ENCODE measurements at places on chromosomes 1 and 21. TPM values are rescaled to one million over a fixed set of nuclear protein-coding genes. Genes with fewer than 3 reads are reported as not detected.
A peak's percentile ranks its signal among the peaks of the same experiment; 100 is the strongest.

GRCh38 chr1:228465141-228465540 is 22.0 kb upstream of the RNF187 start:
- DNase-seq: no peak
- no peaks in the 10 kb centered on the region for H3K36me3 ChIP-seq
- no peak overlapping the region for H3K27ac ChIP-seq
- H3K4me1 ChIP-seq: peaks cover 8% of the 10 kb centered on the region

DNA sequence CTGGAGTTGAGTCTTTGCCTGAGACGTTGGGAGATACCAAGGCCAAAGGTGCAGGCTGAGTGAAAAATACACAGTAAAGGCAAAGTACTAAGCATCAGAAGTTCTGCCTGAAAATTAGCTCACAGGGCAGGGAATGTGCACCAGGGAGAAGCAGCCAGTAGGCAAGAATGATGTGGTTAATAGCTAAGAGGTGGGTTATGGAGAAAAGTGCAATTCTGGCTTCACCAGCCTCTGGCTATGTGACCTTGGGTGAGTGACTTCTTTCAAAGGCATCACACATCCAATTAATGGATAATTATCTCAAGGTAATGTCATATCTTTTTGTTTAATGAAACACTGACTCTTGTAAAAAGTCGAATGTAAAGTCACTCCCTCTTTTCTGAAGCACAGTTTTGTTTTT is 230.7 kb upstream of the FGGY start:
- H3K36me3 ChIP-seq: no peaks in the 10 kb centered on the region
- H3K27me3 ChIP-seq: no peaks in the 10 kb centered on the region
- no peak overlapping the region for H3K4me3 ChIP-seq
- no peak for DNase-seq

- no peak overlapping the region for H3K27ac ChIP-seq
- no peaks in the 10 kb centered on the region for H3K4me1 ChIP-seq
- no peak overlapping the region for H3K4me3 ChIP-seq
Measured at GRCh38 chr1:17494114-17494729, 45.3 kb upstream of the ARHGEF10L start.

- no peak overlapping the region for H3K4me3 ChIP-seq
- H3K36me3 ChIP-seq: no peaks in the 10 kb centered on the region
- DNase-seq: peak; percentile 35
- H3K4me1 ChIP-seq: no peaks in the 10 kb centered on the region
- peaks cover 16% of the 10 kb centered on the region for H3K27me3 ChIP-seq
Measured at GRCh38 chr1:2855206-2856065, 53.9 kb upstream of the TTC34 start.

DNA sequence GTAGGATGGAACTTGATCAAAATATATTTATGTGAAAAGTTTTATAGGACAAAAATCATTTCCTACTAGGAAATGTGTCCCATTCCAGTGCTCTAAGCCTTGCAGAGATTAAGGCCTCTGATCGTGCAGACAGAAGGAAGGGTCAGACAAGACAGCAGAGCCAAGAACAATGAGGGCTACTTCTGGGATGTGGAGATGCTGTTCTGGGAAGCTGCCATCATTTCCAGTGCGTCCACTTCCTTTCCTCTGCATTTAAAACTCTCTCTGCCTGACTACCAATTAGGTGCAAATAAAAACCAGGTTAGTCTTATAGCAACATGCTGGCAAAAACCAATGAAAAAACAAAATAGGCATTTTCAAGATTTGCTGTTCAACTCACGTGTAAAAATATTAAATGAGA is 36.1 kb downstream of the BEND5 start:
- no peak for DNase-seq
- no peaks in the 10 kb centered on the region for H3K27me3 ChIP-seq
- H3K4me1 ChIP-seq: no peaks in the 10 kb centered on the region
- no peak overlapping the region for H3K27ac ChIP-seq
- H3K36me3 ChIP-seq: peaks cover 26% of the 10 kb centered on the region

DNA sequence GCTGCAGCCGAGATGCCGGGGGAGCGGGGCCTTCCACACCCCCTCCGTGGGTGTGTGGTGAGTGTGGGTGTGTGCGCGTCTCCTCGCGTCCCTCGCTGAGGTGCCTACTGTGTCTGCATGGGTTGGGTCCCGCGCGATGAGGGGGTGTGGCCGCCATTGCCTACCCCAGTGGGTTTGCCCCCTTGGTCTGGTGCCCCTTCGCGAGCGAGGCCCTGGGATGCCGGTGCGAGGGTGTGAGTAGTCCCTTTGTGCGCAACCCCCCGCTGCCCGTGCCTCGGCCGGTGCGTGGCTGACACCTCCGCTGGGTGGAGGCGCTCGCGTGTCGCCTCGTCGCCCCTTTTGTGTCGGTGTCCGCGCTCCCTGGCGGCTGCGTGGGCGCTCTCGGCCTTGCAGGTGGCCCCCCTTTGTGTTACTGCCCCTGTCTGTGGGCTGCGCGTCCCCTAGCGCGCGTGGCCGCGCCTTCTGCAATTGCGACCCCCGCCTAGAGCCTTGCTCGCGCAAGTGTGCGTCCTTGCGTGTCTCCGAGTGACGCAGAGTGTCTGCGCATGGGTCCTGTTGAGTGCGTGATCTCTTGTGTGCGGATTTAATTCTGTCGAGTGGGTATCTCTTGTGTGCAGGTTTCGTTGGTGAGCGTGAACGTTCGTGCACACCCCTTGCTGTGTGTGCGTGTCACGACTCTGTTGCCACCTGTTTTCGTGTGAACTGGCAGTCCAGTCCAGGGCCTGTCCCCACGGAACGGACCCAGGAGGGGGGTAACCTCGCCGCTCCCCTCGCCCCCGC is 553 bp downstream of the TTC3 start:
- H3K27ac ChIP-seq: peak overlapping the region; percentile 99
- peak; percentile 77 for DNase-seq
- H3K27me3 ChIP-seq: no peaks in the 10 kb centered on the region
- peak overlapping the region; percentile 93 for H3K4me3 ChIP-seq
- peaks cover 16% of the 10 kb centered on the region for H3K4me1 ChIP-seq
- H3K36me3 ChIP-seq: peaks cover 10% of the 10 kb centered on the region

DNA sequence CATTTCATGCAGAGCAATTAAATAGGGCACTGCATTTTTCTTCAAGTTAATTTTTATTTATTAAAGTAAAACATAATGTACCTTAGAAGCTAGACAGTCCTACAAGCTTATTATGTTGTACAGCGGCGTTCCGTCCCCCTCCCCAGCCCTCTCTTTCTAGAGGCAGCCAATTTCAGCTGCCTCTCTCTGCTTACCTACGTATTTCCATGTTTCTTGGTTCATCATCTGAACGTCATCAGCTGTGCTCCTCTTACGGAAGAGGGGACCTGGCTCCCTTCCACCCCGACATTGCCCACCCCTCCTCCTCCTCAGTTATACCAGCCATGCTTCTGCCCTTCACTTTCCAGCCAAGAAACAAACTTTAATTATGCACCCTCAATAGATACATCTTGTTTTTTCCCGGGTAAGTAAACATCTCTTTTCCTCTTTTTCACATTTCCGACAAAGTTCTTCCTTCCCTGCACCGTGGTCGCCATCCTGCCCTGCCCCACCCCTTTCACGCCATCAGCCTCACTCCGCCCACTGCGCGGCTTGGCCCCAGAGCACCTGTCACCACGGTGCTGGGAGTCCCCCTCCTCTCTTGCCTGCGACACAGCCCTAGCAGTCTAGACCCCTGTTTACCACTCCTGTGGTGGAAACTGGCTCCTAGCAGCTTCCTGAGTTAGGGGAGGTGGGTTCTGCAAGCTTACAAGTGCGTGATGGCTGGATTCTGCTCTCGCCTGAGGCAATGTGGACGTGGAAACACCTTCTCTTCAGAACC is 57.9 kb downstream of the SLC37A1 start:
- H3K36me3 ChIP-seq: peaks cover 40% of the 10 kb centered on the region
- H3K4me1 ChIP-seq: peaks cover 10% of the 10 kb centered on the region
- no peak overlapping the region for H3K27ac ChIP-seq
- no peaks in the 10 kb centered on the region for H3K27me3 ChIP-seq
- peak; percentile 38 for DNase-seq

DR1 gene
- total RNA-seq: 52.3 TPM

AJAP1 gene
- 0.77 TPM for total RNA-seq

PCSK9 gene
- 25.7 TPM for total RNA-seq

PRAMEF26 gene
- not detected for total RNA-seq

CLDN8 gene
- 2.9 TPM for total RNA-seq

CYP2J2 gene
- 2.7 TPM for total RNA-seq

All from lower lobe of right lung (tissue), 2 donors.